ENCODE measurements at places on chromosomes 2 and 18. TPM values are rescaled to one million over a fixed set of nuclear protein-coding genes. Genes with fewer than 3 reads are reported as not detected.
A peak's percentile ranks its signal among the peaks of the same experiment; 100 is the strongest.

CELF4 gene
- not detected for total RNA-seq

COL6A3 gene
- total RNA-seq: 0.54 TPM

EIF5B gene
- 10.2 TPM for total RNA-seq

INHA gene
- 0.27 TPM for total RNA-seq

PARD6G gene
- total RNA-seq: under 0.01 TPM

FEV gene
- not detected for total RNA-seq

RBM45 gene
- 12.4 TPM for total RNA-seq

DNAJB2 gene
- total RNA-seq: 24.8 TPM

DNA sequence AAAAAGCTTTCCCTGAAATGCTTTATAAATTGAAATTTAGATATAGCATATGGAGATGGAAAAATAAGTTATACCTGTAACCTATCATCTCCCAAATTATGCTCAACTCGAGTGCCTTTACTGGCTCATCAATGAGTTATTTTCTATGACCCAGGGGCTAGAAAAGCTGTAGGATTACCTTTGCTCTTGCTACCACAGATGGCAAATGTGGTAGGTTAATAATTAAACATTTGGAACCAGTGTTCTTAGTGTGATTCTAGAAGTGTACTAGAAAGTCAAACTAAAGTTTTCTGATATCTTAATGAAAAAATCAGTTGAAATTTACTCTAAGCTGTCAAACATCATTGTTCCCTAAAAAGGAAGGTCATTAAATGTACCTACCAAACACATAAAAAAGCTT lies 22.5 kb downstream of the ALS2 start:
- no peak for DNase-seq

- DNase-seq: no peak
Measured at GRCh38 chr2:181971032-181971431, 14.6 kb upstream of the PPP1R1C start.

DNA sequence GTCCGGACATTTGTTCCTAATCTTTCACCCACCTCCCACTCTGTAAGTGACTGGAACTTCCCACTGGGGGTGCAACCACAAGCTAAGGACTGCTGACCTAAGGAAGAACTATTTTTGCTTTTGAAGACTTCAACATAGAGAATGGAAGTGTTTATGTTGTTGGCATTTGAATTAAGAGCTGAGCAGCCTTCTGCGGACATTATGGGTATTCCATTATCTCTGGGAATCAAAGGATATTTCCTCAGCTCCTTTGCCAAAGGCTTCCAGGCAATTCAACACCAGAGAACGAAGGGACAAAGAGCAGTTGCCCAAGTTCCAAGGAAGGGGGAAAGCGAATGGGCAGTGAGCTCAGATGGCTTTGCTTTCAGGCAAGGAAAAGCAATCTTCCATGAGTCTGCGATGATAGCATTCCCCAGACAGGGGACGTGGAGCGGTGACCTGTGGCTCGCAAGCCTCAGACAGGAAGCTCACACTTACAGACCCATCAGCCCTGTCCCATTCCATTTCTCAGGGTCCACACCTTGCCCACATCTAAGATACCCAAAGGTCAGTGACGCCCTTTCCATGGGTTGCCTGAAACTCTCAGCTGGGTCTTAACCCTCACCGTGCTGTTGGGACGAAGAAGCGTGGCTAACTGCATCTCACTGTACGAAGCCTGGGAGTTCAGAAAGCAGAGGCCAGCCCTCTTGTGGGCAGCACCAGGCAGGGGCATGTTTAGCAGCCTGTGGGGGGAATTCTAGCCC lies 116.8 kb downstream of the COPS8 start:
- no peak for DNase-seq

DNA sequence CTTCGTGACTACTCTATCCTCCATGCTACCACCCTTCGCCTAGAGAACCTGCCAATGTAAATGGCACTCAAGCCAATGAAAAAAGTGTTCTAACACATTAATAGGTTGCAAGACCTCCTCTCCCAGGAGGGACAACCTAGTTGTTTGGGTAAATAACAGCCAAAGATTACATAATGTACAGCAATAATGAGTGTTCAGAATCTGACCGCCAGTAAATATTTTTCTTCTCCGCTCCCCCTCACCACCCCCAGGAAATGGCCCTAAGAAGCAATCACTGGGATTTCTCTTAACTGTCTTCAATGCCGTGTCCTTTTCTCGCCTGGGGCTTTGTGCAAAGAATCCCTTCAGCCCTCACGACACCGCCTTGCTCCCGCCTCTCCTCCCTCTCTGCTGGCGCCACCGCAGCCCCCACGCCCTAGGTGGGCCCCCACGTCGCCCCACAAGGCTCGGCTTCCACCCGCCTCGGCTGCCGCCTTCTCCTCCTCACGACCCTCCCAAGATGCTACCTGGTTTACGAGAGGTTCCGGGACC lies 458 bp downstream of the HYCC2 start:
- DNase-seq: no peak

- DNase-seq: no peak
Measured at GRCh38 chr2:148495586-148495985, 149.0 kb upstream of the EPC2 start.

DNA sequence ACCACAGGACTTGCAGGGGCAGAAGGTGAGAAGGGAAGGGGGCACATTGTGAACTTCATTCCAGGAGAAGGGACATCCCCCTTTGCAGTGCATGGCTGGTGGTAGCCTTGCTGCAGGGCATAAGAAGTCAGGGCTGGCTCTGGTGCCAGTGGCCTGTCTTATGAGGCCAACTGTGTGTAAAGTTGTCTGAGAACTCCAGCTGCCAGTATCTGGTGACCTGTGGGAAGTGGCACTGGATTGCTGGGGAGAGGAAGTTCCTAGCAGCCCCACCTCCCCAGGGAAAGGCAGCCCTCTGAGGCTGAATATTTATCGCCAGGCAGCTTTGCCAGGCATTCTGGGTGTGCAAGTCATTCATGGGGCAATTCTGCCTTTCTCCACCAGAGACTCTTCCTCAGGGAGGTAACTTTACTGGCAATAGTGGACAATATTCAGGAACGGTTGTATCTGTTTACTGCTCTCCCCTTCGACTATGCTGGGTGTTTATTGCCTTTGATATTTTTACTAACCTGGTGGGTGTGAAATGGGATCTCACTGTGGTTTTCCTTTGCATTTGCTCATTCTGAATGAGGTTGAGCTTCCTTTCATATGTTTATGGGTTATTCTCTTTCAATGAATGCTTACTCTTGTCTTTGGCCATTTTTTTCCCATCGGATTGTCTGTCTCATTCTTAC lies 12.3 kb downstream of the TRPM8 start:
- DNase-seq: no peak

DNA sequence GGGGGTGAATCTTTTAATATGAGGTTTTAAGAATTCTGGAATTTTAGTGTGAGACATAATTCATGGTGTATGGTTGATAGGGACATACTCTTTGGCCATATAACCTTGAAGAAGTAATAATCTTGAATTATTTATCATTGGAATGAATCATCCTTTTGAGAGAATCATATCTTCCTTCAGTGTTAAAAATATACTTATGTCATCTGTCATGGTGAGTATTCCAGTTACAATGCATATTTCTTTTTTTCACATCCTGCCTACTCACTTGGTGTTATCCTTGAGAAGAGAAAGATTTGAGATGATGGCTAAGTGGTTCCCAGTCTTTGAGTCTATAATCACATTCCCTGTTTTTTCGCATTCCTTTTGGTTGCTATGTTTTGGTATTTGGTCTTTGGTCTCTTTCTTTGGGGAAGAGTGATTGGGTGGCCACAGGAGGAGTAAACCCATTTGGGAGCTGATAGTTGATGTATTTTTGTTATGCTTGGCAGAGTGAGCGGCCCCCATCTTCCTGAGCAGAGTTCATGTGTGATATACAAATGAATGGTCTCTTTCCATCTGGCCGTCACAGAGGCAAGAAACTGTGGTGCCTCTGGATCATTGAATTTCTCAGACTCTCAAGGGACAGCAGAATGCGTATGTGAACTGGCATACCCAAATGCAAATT lies 21.6 kb downstream of the ASAP2 start:
- no peak for DNase-seq

DNA sequence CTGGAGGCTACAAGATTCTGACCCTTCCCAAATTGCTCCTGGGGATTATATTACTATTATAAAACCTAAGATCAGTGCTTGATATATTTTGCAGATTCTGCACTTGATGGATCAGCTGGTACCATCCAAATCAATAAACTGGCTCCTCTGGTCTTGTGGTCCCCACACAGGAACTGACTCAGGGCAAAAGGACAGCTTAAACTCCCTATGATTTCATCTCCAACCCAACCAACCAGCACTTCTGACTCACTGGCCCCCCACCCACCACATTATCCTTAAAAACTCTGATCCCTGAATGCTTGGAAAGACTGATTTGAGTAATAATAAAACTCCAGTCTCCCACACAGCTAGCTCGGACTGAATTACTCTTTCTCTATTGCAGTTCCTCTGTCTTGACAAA lies 82.1 kb downstream of the TMEM163 start:
- DNase-seq: no peak

DNA sequence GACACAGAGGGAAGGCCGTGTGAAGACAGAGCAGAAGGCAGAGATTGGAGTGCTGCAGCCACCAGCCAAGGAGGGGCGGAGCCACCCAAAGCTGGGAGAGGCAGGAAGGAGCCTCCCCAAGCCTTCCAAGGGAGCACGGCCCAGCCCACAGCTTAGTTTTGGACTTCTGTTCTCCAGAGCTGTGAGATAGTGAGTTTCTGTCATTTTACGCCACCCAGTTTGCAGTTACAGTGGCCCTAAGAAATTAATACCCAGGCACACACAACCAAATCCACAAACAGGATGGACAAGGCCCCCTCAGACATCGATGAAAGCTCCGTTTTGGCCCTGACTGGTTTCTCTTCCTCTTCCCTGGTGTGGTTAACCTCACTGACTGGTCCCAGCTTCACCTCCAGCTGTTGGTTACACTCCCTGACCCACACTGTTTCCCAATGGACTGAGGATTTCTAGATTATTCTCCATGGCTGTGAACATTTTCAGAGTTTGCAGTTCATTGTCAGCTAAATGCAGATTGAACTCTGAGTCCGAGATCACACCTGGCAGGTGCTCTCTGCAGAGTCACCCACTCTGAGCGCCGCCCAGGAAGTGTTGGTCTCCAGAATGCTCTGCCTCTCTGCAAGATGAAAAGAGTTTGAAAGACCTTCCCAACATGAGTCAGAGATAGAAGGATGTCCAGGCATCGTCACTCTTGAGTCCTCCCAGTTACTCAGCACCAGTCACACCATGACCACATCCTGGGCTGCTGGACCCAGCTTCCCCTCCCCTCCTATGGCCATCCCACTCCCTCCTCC lies 100.2 kb downstream of the TWIST2 start:
- DNase-seq: no peak

DNA sequence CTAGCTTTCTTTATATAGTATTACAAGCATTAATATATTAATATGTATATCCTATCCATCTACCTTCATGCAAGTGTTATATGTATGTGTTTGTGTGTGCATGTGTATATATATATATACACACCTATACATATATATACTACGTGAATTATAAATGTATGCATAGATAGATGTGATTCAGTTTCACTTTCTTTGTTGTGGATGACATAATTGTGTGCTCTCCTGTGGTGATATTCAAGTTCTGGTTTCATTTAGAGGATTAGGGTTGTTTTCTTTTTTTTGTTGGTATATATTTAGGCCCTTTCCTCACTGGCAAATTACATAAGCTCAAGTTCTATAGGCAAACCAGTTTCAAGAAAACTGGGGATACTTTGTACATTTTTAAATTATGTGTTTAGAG lies 225.7 kb upstream of the FANCL start:
- no peak for DNase-seq

DNA sequence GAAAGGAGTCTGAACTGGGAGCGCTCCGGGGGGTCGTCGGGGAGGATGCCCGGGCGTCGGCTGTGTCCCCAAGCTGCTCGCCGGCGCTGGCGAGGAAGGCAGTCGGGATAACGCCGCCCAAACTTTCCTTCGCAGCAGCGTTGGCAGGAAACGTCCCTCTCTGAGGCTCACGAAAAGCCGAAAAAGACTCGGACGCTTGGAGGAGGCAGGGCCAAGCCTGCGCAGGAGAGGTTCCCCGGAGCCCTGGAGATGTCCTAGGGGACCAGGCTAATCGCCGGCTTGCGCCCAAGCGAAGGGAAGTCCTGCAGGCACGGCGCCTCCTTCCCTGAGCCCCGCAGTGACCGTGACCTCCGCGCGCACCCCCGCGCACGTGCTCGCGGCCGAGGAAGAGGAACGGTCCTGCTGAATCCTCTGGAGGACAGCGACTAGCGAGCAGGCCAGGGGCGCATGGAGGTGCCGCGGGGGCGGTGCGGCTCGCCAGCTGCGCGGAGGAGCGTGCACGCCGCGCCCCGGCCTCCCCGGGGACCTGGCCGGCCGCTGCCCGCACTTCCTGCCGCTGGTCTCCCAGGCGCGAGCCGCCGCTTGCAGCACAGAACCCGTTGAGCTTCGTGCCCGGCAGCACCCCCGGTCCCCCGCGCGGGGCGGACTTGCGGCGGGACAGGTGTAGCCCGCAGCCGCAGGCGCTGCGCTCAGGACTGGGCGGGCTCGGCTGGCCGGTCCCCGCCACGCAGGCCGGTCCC lies at the start of gene SH3RF3:
Gene SH3RF3, plus strand, starts transcription at position 590 of the 740 bp plus-strand sequence.
- peak; percentile 25 for DNase-seq

- DNase-seq: no peak
Measured at GRCh38 chr2:60424233-60424632, 129.2 kb downstream of the BCL11A start.

- DNase-seq: no peak
Measured at GRCh38 chr2:56816666-56817065, 632.9 kb downstream of the CCDC85A start.

DNA sequence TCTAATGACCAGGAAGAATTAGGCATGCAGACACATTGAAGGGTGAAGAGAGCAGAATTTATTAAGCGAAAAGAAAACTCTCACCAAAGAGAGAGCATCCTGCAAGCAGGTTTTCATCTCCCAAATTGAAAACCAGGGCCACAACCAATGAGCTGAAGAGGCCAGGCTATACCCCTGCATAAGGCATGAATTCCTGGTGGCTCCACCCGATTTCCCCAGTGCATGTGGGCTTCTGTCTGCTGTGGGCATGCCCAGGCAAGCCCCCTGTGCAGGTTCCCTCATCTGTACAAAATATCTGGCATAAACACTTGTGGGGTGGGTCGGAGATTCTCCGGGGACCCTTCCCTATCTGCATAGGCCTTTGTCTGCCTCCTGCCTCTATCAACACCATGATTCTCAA lies 621.6 kb upstream of the LRRTM1 start:
- no peak for DNase-seq

GRCh38 chr2:38829971-38830370 lies 45.8 kb downstream of the DHX57 start:
- no peak for DNase-seq

- DNase-seq: no peak
Measured at GRCh38 chr18:77033575-77033974, 99.0 kb downstream of the MBP start.

- no peak for DNase-seq
Measured at GRCh38 chr2:71462056-71462605, 8.8 kb downstream of the DYSF start.

GRCh38 chr18:76981396-76981968 lies 151.1 kb downstream of the MBP start:
- no peak for DNase-seq

- no peak for DNase-seq
Measured at GRCh38 chr2:162795312-162795711, 43.3 kb downstream of the KCNH7 start.
